Hematopoietic multipotent progenitor cell treated with erythropoietin and hydrocortisone succinate and interleukin-3 and kit ligand, for 4 days (in vitro differentiated cells): ENCODE measurements at places on chromosomes 11 and 22.
A peak's percentile ranks its signal among the peaks of the same experiment; 100 is the strongest.

GRCh38 chr11:66188580-66188979 is 79.9 kb upstream of the RAB1B start:
- peak; percentile 41 for DNase-seq

DNA sequence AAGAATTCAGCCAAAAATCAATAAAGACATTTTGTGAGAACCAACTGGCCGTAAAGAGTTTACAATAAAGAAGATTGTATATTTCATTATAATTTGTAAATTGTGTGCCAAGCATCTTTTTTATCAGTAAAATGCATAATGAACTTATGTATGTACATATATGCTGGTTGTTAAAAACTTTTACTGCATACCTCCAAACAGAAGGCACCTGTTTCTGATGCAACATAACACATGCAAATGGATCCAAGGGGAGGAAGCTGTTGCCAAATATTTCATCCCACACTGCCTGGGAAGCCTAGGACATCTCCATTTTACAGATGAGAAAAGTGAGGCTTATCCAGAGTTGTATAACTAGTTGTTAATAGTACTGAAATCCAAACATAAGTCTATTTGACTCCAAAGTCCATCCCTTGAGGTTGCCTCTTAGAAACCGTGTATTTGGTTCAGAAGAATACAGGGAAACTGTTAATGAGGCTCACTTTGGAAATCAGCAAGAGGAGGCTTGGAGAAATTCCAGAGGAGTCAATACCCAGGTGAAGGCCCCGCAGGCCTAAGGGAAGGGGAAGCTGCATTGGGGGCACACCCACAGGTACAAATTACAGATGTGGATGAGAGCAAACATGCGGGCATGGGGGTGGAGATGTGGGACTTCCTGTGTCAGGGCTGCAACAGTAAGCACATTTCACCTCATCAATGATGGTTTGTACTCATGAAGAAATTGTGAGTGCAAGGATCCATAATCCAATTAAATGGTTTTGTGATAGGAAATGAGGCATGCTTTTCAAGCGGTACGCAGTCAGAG is 51.1 kb downstream of the RCN1 start:
- DNase-seq: no peak

GRCh38 chr11:79336797-79337517 is 103.9 kb downstream of the TENM4 start:
- DNase-seq: no peak

DNA sequence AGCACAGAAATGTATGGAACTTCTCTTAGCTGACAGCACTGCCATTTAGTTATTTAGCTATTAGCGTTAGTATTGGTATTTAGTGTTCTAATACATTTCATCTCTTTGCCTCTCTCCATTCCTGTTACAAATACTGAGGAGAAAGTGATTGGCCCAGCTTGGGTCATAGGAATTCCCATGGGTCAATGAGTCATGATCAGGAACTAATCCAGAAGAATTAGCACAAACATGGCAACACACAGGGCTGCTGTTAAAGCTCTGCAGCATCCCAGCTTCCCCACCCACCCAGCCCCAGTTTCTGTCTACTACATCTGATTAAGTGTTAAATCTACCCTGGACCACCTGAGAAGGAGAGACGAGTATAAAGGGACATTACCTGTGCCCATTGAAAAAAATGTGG is 36.1 kb downstream of the PDGFD start:
- DNase-seq: no peak

GRCh38 chr22:50169774-50170341 is 673 bp upstream of the PANX2 start:
- DNase-seq: peak; percentile 72

DNA sequence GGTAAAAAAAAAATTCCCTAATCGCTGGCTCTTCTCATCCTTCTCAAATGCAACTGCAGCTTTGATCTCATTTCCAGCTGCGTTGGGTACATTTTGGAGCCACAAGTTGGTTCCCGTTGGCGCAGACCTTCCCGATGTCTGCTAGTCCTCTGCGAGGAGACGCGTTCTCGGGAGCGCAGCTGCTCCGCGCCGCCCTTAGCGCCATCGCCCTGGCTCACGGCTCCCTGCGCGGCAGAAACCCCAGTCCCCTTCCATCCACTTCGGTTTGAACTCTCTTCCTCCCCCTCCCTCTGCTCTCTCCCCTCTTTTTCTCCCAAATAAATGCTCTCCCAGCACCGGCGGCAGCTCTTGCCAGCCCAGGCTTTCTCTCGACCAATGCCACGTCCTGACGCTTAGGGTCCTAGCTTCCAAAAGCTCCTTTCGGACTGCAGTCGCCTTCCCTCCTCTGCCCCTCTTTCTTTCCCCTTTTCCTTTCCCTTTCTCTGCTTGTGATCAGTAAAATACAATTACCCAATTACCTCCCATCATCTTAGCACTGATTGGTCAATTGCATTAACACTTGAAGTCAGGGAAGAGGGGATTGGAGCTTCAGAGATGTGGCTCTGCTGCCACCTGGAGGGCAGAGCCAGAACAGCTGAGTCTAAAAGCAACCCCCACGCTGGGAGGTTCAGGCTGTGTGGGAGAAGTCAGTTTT is 1165.7 kb downstream of the LRRC4C start:
- DNase-seq: peak; percentile 90

- DNase-seq: no peak
Measured at GRCh38 chr11:17516551-17517150, 27.6 kb downstream of the USH1C start.

GRCh38 chr22:42972649-42973535 is 42.1 kb downstream of the PACSIN2 start:
- peak; percentile 31 for DNase-seq

DNA sequence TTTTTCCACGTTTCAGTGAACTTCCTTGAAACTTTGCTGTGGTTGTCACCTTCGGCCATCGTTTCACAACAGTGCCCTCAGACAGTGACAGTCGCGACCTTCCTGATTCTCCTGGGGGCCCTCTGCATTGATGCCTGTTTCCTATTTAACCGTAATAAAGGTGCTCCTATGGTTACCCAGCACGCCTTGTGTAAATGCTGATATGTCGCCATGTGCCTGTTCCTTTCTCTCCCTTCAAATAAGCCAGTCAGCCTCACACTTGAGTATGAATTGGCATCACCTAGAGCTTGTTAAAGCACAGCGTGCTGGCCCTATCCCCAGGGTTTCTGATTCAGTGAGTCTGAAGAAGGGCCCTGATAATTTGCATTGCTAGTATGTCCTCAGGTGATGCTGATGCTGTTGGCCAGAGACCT is 104.8 kb downstream of the MICAL2 start:
- peak; percentile 41 for DNase-seq

DNA sequence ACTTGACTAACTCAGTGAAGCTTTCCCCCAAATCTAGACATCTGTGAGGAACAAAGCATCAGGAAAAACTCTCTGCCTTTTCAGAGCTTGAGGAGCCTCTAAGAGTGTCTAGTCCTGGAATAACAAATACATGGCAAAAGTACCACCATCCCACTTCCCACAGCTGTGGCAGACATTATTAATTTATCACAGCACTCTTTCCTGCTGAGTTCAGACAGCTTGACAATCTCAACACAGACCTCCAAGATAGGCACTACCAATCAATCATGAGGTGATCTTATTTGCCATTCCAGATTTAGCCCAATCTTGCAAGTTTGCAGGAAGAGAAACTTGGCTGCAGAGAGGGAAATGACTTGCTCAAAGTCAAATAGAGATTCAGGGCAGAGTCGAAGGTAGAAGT is 202.8 kb downstream of the MN1 start:
- DNase-seq: no peak

DNA sequence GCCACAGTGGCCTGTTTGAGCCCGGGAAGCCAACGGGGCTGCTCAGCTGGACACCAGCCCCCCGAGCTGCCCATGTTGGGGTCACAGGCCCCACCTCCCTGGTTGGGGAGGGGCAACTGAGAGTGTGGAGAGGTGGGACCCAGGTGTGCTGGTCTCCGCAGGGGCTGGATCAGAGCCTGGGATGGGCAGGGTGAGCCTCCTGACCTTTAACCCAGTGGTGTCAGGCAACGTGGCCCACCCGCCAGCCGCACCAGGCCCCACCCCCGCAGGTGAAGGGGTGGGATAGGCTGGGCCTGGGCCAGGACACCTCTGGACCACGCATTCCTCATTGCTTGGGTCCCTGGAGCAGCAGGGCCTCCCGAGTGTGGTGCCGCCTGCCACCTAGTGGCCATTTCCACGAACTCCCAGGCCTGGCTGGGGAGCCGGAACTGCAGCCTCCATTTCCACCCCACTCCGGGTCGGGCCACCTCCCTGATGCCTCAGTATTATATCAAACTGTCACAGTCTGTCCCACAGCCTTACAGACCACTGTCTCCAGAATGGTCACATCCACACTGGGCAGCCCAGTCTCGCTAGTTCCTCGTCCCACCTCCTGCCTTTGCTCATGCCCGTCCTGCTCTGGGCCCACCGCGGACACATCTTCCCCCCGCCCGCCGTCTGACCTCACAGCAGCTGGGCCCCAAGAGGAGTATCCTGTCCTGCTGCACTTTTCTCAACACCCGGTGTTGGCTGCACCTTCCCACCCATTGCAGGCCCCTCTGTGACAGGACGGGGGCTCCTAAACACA is 13.3 kb upstream of the PPP6R3 start:
- peak; percentile 86 for DNase-seq
